Activated effector memory CD4-positive, alpha-beta T cell treated with anti-CD3 and anti-CD28 coated beads, Interleukin-2, amount 50 U/mL, for 16 hours (primary cell): ENCODE measurements at places on chromosomes 1 and 21.

DNA sequence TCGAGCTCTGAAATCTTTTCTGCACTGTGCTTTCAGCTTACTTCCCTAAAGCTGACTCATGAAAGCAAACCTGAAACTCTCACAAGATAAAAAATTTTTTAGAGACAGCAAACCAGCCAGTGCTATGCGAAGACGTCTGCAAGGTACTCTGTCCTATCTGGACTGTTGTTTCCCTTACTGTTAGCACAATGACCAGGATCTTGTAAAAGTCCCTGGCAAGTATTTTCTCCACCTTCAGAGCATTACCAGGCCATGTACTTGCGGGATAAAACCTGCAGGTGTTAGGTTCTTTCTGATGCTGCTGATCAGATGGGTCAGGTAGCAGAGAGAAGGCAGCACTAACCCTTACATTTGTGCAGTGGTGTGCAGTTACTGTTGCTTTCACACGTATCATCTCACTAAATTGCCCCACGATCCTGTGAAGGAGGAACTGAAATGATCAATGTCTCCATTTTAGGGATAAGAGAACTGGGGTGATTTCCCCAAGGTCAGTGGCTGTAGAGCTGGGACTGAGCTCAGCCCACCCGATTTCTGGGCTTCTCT lies 56.6 kb downstream of the PLXNA2 start:
- no peak for DNase-seq

DNA sequence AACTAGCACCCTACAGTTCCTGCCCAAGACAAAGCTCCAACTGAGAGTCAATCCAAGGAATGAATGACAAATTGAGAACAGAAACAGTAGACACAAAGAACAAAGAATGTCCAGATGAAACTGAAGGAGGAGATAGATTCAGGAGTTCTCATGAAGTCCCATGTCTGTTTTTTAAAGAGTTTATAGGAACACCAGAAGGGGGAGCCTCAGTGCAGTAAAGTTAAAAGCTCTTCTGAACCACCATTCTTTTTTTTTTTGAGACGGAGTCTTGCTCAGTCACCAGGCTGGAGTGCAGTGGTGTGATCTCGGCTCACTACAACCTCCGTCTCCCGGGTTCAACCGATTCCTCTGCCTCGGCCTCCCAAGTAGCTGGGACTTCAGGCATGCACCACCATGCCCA lies 323.6 kb downstream of the MRPL39 start:
- DNase-seq, result no peak

GRCh38 chr21:42845296-42845965 lies 33.9 kb downstream of the WDR4 start:
- peak; percentile 53 for DNase-seq

- no peak for DNase-seq
Measured at GRCh38 chr1:40404670-40405462, 31.3 kb downstream of the SMAP2 start.

GRCh38 chr21:35646606-35647005 lies 413.7 kb downstream of the SETD4 start:
- no peak for DNase-seq

DNA sequence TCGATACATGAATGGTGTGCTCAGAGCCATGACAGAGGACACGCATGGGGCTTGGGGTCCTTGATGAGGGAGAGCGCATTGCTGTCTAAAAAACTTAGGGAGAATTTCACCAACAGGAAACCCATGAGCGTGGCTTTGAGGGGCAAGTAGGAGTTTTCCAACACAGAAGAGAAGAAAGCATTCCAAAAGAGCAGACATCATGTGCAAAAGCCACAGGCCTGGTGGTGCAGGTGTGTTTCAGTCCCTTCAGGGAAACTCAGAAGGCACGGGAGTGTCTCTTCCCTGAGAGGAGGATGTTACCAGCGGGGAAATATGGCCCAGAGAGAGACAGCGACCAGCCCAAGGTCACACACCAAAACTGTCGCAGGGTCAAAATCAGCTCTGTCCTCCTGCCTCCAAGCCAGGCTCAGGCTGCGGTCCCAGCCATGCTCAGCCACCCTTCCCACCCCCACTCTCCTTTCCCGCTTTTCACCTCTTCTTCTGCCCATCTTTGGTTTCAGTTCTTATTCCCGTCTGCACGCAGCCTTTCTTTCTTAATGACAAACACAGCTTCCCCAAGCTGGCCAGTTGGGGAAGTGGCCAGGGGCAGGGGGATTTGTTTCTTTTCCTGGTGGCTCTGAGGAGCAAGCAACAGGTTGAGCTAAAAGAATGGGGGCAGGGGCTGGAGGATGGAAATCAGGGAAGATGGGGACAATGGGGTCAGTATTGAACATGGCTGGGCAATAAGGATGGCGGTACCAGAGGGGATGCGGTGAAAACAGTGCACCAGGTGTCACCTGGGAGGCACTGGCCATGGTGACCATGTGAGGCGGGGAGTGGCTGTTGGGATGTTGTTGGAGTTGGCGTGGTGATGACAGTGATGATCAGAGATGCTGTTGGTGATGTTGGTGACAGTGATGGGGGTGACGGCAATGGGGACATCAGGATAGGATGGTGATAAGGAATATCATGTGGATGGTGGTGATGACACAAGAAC lies 10.3 kb downstream of the LAPTM5 start:
- DNase-seq, result no peak

DNA sequence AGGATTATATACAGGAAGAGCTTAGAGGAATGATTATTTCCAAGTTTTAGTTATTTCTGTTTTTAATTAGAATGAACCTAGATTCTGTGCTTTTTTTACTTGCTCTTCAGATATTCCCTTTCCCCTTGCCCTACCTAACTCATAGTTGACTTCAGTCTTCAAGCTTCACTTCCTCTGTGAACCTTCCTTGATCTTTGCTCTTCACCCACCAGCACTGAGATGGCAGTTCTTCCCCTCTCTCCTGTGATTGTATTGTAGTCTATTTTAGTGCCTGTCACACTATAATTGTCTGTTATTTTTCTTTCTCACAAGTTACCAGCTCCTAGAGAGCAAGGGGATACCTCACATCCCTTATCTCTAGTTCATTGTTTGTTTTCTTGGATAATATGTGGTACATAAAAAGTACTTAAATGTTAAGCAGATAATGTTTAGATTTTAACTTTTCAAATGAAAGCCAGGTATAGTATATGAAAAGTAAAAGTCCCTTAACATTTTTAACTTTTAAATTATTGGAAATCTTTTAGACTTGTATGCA lies 33.2 kb downstream of the KCTD3 start:
- no peak for DNase-seq

- DNase-seq, result no peak
Measured at GRCh38 chr1:243734308-243734695, 115.7 kb downstream of the AKT3 start.

DNA sequence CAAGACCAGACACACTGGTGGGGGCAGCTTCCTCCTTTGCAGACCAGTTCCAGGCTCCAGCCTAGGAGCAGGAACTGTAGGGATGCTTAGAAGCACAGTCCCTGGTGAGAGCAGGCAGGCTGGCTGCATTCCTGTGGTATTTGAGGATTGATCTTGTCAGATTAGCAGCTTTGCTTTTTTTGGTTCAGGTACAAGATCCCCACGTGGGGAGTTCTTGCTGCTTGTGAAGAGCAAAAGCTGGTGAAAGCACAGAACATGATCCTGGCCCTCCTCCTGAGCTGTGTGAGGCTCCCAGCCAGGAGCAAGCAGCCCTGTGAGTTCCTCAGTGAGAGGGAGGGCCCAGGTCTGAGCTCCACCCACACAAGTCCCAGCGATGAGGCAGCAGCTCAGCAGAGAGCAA lies 75.3 kb upstream of the ARTN start:
- no peak for DNase-seq

DNA sequence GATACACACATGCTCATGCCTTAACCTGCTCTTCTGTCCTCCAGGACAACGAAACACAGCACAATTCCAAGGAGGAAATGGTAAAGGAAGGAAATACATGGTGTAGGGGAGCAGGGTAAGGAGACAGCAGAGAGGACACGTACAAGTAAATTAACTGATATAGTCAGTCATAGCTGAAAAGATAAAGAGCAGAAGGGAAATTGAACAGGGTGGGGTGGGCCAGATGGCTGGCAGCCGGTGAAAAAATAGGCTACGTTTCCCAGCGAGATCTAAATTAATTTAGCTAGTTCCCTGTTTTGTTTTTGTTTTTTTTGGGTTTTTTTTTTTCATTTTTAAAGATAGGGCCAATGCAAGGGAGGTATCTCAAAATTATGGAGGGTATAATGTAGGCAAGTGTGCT lies 109.2 kb downstream of the FAM78B start:
- DNase-seq, result no peak

DNA sequence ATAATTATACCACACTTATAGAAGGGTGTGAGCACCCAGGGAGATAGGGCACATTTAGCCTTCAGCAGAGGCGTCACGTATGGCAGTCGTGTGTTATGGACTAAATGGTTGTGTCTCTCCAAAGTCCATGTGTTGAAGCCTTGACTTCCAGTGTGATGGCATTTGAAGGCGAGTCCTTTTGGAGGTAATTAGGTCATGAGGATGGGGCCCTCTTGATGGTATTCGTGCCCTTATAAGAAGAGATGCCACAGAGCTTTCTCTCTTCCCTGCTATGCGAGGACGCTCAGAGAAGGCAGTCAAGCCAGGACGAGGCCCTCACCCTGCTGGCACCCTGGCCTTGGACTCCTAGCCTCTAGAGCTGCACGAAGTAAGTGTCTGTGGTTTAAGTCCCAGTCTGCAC lies 375.0 kb upstream of the C1orf174 start:
- DNase-seq, result no peak

GRCh38 chr1:168719306-168720111 lies 9.5 kb downstream of the DPT start:
- DNase-seq, result no peak

- peak; percentile 65 for DNase-seq
Measured at GRCh38 chr1:228465571-228466146, 21.5 kb upstream of the RNF187 start.

- DNase-seq, result no peak
Measured at GRCh38 chr1:23817633-23818032, 7.6 kb downstream of the HMGCL start.

GRCh38 chr1:64871256-64871655 lies 95.1 kb downstream of the JAK1 start:
- no peak for DNase-seq

DNA sequence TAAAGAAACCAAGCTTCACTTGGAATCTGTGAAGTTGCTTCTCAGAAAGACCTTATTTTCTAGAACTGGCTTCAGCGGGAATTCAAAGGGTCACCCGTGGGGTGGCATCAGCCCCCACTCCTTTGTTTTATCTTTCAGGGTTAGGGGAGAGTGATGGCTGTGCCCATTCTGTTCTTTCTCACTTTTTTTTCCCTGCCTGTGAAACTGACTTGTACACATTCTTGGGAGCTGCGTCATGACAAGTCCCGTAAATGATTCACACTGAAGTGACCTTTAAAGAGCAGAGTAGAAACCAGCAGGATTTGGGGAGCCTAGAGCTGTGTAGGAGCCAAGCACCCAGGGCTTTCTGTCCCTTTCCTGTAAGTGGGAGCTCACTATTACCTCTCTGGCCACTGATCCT lies 43.8 kb downstream of the SLC44A3 start:
- no peak for DNase-seq

DNA sequence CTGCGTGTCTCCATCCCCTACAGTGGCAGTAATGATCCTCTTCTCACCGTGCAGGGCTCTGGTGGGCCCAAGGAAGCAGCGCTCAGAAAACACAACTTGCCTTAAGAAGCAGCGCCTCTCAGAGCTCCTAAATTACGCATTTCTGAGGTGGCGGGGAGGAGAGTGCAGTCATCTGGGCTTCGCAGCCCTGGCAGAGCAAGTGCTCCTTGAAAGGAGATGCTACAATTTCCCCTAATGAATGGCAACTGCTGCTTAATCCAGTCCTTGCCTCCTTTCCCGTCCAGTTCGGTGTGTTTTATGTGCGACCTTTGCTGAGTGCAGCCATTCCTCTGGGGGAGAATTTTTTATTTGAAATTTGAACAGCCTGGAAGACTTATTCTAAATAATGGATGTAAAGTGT lies 287.3 kb downstream of the PTPRU start:
- DNase-seq, result no peak

- DNase-seq, result no peak
Measured at GRCh38 chr1:205930799-205931281, 12.4 kb downstream of the SLC26A9 start.

GRCh38 chr21:27108228-27108627 lies 141.3 kb upstream of the ADAMTS5 start:
- DNase-seq, result no peak

- DNase-seq, result no peak
Measured at GRCh38 chr21:29206445-29206844, 76.0 kb downstream of the MAP3K7CL start.

DNA sequence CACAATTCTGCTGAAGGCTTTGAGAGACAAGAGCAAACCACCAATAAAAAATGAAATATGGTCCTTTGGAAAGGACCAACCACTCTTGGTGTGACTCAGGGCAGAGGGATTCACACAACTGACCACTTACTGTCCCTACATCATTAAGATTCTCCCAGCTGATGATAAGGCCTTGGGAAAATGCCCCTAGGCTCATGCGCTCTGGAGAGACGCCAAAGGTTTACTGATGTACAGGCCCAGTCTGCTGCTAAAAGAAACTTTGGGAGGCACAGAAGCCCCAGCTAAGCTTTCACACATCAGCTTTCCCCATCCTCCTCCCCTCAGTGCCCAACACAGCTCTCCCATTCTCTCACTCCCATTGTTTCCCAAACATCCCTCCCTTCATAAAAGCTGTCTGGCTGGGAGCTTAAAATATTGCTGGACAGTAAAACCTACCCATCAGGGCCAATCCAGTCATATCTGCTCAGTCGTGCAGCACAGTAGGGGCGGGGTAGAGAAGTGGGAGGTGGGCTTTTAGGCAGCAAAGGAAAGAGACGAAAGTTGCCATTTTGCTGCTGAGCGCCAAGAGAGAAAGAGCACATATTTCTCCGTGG lies at the start of gene GJA8:
GJA8 (plus strand) TSS at position 543 of the 593 bp plus-strand sequence. CDS start 5,161 bp downstream, outside the sequence.
- no peak for DNase-seq
